ENCODE measurements at places on chromosomes 11 and 22. TPM values are rescaled to one million over a fixed set of nuclear protein-coding genes. Genes with fewer than 3 reads are reported as not detected.

DNA sequence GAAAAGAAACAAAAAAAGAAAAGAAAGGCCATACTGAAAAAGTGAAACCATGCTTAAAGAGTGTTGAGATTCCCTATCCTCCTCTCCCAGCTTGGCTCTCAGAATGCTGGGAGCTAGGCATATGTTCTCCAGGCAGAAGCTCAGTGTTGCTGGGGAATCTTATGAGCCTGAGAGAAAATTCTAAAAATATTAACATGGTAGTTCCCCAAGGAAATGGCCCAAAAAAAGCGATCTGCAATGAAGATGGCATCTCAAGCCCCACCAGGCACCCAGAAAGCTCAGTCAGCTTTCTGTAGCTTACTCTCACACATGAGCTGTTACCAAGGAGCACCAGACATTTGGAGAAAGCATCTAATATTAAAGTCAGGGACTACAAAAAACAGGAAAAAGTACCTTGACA is 94.5 kb downstream of the CD44 start:
- no peak overlapping the region for H3K4me3 ChIP-seq
- peaks cover 5% of the 10 kb centered on the region for H3K4me1 ChIP-seq
- H3K27ac ChIP-seq, result no peak overlapping the region

The OR8G5 gene
- not detected for total RNA-seq

The PGA5 gene
- 0.69 TPM for total RNA-seq

GRCh38 chr11:60343094-60343704 is 16.1 kb downstream of the MS4A6E start:
- no peak overlapping the region for H3K27ac ChIP-seq
- H3K27me3 ChIP-seq, result peaks cover 26% of the 10 kb centered on the region
- DNase-seq, result no peak
- H3K4me1 ChIP-seq, result peaks cover 2% of the 10 kb centered on the region

DNA sequence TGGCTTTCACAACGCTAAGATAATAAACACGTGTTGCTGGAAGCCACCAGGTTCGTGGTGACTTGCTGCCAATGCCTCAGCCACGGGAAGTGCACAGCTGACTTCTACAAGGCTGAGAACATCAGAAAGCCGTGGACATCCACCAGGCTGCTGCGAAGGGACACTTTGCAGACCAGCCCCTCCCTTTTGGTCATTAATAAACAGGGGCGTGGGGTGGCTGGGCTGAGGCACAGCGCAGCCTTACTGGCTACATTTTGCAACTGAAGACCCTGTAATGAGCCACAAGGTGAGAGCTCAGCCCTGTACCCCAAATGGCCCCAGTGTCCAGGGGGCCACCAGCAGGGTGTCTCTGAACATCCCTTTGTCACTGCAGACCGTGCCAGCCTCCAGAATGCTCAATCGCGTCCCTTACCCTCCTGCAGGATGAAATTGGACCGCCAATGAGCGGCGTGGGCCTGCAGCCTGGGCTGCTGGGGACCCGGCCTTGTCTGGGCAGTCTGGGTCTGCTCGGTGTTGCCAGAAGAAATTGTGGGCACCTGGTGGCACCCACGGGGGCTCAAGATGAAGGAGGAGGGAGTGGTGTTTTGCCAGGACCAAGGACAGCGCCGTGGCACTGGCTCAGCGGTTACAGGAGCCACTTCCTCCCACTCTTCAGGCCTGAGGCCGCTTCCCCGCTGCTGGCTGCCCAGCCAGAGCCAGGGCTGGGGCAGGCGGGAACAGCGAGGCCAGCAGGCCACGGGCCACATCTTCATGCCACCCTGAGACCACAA is 181.9 kb downstream of the CTTN start:
- H3K36me3 ChIP-seq, result no peaks in the 10 kb centered on the region
- no peak overlapping the region for H3K4me3 ChIP-seq
- no peak for DNase-seq
- H3K4me1 ChIP-seq, result no peaks in the 10 kb centered on the region
- no peaks in the 10 kb centered on the region for H3K27me3 ChIP-seq

The DEFB131B gene
- total RNA-seq, result not detected

DNA sequence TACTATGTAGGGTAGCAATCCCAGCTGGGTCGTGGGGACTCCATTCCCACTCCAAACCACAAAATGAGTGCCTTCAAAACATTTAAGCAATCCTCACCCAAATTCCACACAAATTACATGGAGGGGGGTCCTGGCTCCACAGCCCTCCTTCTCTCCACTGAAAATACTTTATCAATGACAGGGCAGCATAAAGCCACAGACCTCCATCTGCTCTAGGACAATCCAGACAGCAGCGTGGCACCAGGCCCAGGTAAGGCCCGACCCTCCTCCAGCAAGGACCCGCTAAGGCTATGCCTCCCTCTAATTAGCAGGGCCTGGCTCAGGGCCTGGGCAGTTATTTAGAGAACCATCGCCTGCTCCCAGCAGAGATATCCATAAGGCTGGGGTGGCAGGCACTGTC is at the start of gene PANX3:
Gene PANX3 (plus strand): TSS at position 365 of the 400 bp plus-strand sequence. CDS start 129 bp downstream, outside the sequence.
- H3K36me3 ChIP-seq, result no peaks in the 10 kb centered on the region
- no peak for DNase-seq
- H3K4me3 ChIP-seq, result no peak within 1 kb of the TSS
- H3K27ac ChIP-seq, result no peak within 1 kb of the TSS

DNA sequence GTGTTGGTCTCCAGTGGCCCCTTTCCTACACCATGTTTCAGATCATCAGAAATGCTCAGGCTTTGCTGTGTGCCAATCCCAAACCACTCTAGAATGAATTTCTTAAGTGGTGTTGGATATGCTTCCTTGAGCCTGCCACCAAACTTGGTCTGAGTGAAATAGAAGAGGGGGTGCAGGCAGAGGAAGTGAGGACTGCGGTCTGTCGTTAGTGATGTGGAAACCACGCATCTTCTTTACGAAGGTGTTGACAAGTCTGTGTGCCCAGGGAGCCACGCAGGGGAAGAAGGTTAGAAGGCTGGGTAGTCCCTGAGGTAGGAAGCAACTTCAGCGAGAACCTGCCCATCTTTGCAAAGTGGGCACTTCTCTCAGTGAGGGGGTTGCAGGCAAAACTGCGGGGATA is 187.4 kb upstream of the NAV2 start:
- H3K4me3 ChIP-seq, result no peak overlapping the region
- DNase-seq, result no peak
- H3K36me3 ChIP-seq, result no peaks in the 10 kb centered on the region
- peaks cover 31% of the 10 kb centered on the region for H3K4me1 ChIP-seq
- no peaks in the 10 kb centered on the region for H3K27me3 ChIP-seq

DNA sequence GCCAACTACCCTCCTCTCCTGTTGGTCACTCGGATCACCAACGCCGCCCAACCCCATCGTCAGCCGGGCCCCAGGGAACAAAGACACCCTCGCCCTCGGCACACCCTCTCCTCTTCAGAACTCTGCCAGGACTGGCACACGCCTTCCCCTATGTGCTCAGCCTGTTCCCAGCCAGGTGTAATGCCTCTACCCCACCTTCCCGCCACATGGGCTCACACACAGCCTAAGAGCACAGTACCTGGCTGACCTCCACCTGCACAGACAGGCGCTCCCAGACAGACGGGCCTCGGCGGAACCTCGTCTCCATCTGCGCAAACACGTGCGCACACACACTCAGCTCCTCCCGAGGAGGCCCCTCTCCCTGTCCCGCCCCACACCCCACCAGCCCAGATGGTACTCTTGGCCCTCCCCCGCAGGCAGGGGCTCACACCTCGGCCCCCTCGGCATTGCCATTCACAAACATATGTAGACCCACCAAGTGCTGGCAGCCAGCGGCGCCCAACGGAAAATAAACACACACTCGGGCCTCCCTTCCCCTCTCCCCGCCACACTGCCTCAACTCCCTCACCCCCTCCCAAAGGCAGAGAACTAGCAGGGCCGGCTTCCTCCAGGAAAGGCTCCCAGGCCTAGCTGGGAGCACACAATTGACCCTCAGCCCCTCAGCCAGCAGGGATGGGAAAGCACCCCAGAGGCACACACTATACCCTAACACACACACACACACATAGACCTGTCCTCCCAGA is 8.5 kb downstream of the ELFN2 start:
- H3K27ac ChIP-seq, result no peak overlapping the region
- peaks cover 12% of the 10 kb centered on the region for H3K4me1 ChIP-seq
- H3K36me3 ChIP-seq, result no peaks in the 10 kb centered on the region
- H3K4me3 ChIP-seq, result peak overlapping the region; percentile 58
- peaks cover 63% of the 10 kb centered on the region for H3K27me3 ChIP-seq
- DNase-seq, result no peak

The ENTHD1 gene
- not detected for total RNA-seq

DNA sequence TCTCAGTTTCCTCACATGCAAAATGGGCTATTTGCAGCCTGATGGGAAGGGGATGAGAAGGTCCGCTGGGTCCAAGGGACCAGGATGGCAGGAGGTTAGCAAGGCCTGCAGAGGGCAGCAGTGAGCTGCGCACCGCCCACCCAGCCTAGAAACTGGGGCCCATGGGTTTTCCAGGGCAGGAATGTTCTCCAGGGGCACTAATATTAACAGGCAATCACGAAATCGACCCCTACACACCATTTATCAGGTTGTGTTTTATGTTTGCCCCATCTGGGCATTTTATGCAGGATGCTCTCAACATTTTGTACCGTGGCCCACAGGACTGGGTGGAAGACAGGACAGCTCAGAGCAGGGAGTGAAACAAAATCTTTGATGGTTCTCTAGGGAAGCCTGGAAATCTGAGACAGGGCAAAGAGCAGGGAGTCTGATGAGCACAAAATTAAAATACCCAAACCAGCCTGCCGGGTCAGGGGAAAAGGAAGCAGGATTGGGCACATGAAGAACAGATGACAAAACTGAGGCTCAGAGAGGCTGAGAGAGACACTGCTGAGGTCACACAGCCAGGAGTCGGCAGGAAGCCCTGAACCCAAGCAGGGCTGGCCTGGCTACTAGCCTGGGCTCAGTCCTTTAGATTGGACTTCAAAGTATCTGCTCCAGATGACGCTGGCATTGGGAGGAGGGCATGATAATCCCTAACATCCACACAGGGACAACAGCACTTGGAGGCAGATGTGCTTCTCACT is 1.6 kb upstream of the BCR start:
- DNase-seq, result peak; percentile 64
- H3K27ac ChIP-seq, result peak overlapping the region; percentile 82
- H3K4me1 ChIP-seq, result peaks cover 33% of the 10 kb centered on the region
- no peaks in the 10 kb centered on the region for H3K27me3 ChIP-seq

DNA sequence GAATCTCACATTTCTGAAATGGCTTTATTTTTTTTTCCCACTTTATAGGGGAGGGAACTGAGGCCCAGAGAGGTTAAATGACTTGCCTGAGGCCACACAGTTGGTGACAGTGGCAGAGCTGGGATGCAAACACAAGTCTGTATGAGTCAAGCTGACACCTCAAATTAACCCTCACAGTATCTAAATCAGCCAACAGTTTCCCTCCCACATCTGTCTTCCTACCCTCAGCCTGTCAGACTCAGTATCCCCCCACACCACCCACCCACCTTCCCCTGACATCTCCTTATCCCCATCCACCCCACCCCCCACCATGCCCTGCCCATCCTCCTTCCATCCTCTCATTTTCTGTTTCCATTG is 95.2 kb downstream of the TP53I11 start:
- no peaks in the 10 kb centered on the region for H3K27me3 ChIP-seq
- no peak overlapping the region for H3K27ac ChIP-seq
- peaks cover 32% of the 10 kb centered on the region for H3K4me1 ChIP-seq
- no peak overlapping the region for H3K4me3 ChIP-seq
- no peaks in the 10 kb centered on the region for H3K36me3 ChIP-seq
- no peak for DNase-seq

DNA sequence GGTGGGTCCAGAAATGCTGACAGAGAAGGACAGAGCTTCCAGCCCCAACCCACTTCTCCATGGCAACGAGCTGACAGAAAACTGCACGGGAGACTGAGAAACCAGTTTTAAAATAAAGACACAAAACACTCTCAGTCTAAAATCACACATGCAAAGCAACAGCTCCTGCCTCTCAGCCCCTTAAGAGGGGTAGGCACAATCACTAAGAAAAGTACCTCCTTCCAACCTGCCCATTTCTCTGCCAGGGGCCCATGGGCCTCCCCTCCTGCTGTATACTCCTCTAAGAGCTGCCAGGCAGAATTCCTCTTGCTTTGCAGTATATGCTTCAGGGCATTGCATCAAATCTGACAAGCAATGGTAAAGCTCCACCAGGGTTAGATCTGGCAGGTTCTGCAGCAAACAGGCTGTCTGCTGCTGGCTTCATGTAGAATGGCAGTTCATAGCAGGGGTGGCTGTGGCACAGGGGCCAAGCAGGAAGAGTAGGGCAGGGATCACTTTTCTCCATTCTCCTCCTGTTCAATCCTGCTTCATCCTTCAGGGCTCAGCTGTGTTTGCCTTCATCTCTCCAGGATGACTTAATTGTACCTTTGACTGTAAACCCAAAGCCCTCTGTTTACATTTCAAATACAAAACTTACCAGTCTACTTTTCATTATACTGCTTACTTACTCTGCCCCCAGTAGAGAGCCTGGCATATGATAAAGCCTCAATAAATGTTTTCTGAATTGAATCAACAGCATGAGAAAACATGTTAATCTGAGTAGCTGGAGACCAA is 77.7 kb downstream of the KCNC1 start:
- no peak overlapping the region for H3K4me3 ChIP-seq
- no peak overlapping the region for H3K27ac ChIP-seq
- no peaks in the 10 kb centered on the region for H3K36me3 ChIP-seq

The GRIA4 gene
- total RNA-seq, result 1.8 TPM

The GGT5 gene
- not detected for total RNA-seq

- H3K36me3 ChIP-seq, result peaks cover 6% of the 10 kb centered on the region
- no peak overlapping the region for H3K27ac ChIP-seq
- peak; percentile 70 for DNase-seq
- peaks cover 12% of the 10 kb centered on the region for H3K4me1 ChIP-seq
Measured at GRCh38 chr22:41517172-41518047, 26.9 kb downstream of the POLR3H start.

The TECTA gene
- total RNA-seq, result 2.0 TPM

The CEND1 gene
- total RNA-seq, result not detected

DNA sequence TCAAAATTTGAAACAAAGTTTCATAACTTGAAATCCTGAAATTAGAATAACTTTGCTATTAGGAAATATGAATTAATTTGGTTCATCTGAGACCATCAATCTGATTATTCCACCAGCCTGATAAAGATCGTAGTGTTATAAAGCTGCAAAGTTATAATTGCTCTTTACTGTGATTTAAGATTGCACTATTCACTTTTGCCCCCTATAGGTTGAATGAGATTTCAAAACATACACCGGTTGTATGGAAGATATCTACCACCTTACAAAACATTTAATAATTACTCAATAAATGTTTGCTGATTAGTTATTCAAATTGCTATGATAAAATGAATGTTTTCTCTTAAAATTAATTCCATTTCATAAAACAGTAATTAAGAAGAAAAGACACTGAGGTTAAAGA is 26.1 kb downstream of the APIP start:
- no peak overlapping the region for H3K27ac ChIP-seq
- no peak for DNase-seq
- H3K4me1 ChIP-seq, result peaks cover 9% of the 10 kb centered on the region
- peaks cover 9% of the 10 kb centered on the region for H3K36me3 ChIP-seq
- H3K4me3 ChIP-seq, result no peak overlapping the region
- no peaks in the 10 kb centered on the region for H3K27me3 ChIP-seq

- H3K4me3 ChIP-seq, result no peak overlapping the region
- H3K4me1 ChIP-seq, result no peaks in the 10 kb centered on the region
- peaks cover 11% of the 10 kb centered on the region for H3K36me3 ChIP-seq
- H3K27me3 ChIP-seq, result no peaks in the 10 kb centered on the region
- no peak for DNase-seq
Measured at GRCh38 chr11:70812472-70812871, 414.1 kb downstream of the CTTN start.
